ENCODE measurements at places on chromosomes 2 and 18.

GRCh38 chr18:67266246-67267237 is 250.0 kb downstream of the DSEL start:
- DNase-seq = peak; percentile 28

GRCh38 chr2:179129574-179130238 is 79.8 kb upstream of the CCDC141 start:
- DNase-seq = no peak

- DNase-seq = no peak
Measured at GRCh38 chr2:109624339-109624738, 10.2 kb downstream of the SOWAHC start.

DNA sequence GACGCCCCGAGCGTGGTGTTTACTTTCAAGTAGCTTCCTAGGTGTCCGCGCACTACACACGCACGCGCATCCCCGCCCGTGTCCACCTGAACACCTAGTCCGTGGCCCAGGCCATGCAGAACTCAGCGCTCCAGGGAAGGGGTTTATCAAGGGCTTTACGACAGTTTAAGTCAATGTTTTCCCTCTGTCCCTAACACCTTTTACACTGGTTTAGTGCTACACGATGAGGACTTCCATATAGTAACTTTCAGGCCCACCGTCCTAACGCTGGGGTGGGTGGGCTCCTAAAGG is 1.4 kb upstream of the BCL2 start:
- no peak for DNase-seq

DNA sequence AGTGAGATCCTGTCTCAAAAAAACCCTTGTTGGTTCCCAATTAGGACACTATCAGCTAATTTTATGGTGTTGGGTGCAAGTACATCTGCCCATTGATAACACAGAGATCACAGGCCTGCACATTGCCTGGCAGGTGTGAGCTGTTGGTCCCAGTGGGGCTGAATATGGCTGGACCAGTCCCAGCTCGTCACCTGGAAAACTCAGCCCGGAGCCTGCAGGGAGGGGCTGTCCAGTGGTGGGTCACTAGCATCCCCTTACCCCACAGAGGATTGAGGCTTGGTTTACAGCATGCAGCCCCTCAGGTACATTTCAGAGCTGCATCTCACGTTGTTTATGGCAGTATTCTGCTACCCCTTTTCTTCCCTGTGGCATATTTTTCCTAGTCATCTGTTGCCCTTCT is 40.8 kb upstream of the CHMP1B start:
- no peak for DNase-seq

GRCh38 chr2:75464348-75464946 is 96.3 kb downstream of the EVA1A start:
- DNase-seq = no peak

DNA sequence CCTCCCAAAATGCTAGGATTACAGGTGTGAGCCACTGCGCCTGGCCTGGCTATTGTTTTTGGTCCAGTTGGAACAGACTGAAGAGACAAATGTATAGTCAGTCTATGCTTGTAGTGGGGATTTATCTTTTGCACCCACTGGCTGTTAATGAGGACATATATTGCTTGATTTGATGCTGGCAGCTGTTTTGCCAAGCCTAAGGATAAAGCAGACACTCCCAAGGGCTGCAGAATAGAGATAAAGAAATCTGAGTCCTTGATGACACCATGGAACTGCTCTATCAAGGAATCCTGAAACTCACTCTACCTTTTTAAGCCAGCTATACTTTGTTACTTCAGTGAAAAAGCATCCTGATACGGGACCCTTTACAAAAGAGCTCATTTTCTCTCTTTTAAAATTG is 43.1 kb upstream of the ENOSF1 start:
- no peak for DNase-seq

DNA sequence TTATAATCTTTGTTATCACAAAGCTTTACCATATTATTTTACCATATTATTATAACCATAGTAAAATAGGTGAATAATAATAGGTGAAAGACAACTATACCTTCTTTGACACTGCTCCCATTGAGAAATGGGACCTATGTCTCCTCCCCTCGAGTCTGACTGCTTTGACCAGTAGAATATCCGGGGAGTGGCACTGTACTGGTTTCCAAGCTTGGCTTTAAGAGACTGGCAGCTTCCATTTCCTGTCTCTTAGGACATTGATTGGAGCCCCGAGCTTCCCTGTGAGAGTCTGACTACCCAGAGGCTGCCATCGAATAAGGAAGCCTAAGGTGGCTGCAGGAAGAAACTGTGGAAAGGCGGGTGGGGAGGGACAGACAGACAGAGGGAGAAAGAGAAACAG is 40.1 kb upstream of the PLEKHM3 start:
- DNase-seq = no peak

- no peak for DNase-seq
Measured at GRCh38 chr18:63247926-63248325, 71.6 kb downstream of the BCL2 start.

DNA sequence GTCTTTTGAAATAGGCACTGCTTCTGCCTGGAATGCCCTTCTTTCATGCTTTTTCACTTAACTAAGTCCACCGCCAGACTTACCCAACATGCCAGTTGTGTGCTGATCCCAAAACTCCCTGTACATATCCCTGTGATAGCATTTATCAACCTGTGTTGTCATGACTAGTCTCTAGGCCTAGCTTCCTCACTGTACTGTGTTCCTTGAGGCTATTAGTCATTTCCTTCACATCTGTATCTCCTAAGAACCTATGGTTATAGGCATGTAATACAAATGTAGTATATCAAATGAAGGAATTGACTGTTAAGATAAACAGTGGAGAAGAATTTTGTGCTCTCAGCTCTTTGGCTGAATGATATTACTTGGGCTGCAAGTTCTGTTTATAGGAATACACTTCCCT is 184.3 kb downstream of the CYRIA start:
- DNase-seq = no peak

GRCh38 chr18:3777122-3777521 is 327.1 kb downstream of the TGIF1 start:
- no peak for DNase-seq

GRCh38 chr2:204495381-204495780 is 49.9 kb upstream of the PARD3B start:
- DNase-seq = no peak

- peak; percentile 18 for DNase-seq
Measured at GRCh38 chr18:5879479-5879882, 15.8 kb downstream of the TMEM200C start.

DNA sequence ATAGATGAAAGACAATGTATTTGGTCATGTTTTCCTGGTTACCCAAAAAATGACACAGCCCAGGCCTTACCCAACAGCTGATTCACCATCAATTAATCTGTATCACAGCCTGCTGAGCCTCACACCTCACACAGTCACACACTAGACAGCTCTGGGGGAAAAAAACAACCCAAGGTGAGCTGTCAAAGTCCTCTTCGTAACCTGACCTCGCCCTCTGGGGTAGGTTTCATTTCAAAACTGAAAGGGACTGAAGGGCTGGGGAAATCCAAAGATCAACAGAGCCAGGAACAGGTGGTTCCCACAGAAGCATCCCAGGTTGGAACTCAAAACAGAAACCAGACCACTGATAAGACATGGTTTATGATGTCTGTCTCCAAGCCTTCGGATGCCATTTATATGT is 18.2 kb upstream of the PCBP1 start:
- no peak for DNase-seq

DNA sequence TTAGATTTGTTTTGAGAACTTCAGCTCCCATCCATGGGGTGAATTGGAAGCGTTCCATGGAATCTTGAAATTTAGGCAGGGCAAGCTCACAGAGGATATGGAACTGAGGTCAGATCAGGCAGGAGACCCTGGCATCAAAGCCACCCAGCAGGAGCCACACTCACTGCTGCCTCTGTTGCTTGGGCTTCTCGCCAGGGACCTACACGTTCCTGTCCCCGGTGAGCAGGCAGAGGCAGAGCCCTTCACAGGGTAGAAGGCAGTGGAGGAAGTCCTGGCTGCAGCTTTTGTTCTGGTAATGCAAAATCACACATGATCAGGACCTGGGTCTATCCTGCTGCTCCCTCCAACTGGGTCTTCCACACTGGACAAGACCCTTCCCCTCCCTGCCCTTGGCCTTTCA is 42.1 kb downstream of the CAPN13 start:
- no peak for DNase-seq

DNA sequence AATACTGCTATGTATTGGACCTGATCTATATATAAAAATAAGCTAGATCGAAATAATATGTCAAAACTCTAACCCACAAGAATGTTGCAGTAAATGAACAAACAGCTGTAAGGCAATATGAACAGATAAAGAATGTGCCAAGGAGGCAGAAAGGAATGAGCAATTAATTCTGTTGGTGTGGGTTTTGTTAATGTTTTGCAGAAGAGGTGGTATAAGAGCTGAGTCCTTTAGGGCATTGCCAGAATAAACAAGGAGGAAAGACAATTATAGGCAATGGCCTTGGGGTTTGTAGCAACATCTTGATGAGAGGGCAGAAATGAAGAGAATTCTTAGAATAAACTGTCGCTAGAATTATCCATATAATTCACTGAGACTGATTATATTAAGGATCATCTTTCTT is 240.9 kb upstream of the GULP1 start:
- DNase-seq = peak; percentile 55

GRCh38 chr2:241020629-241021190 is 22.3 kb downstream of the SNED1 start:
- no peak for DNase-seq

- DNase-seq = no peak
Measured at GRCh38 chr18:63128237-63128974, 191.2 kb downstream of the BCL2 start.

DNA sequence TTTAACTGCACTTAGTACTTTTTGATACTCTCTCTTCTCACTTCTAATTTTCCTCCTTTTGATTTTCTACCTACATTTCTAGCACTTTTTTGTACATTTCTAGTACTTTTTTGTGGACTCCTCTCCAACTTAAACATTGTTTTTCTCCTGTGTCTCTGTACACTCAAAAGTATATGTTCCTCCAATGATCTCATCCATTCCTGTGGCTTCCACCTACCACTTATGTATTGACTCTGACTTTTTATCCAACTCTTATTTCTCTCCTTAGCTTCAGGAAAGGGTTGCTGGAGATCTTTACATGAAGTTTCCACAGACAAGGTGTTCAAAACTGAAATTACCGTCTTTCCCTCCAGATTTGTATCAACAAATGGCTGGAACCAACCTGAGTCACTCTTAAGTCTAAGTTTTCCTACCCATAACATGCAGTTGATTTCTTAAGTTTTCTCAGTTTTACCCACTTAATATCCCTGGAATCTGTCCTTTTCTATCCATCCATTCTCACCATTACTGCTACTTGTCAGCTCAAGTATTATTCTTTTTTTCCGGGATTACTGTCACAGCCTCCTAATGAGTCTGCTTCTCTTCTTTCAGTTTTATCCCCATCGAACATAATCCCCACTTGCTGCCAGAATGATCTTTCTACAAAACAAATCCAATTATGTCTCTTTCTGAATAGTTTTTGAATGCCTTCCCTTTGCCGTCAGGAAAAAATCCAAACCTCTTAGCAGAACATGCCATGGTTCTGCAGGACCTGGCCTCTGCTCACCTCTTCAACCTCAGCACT is 22.6 kb upstream of the PELI1 start:
- no peak for DNase-seq

GRCh38 chr2:218323526-218324472 is 31.5 kb upstream of the TMBIM1 start:
- no peak for DNase-seq

DNA sequence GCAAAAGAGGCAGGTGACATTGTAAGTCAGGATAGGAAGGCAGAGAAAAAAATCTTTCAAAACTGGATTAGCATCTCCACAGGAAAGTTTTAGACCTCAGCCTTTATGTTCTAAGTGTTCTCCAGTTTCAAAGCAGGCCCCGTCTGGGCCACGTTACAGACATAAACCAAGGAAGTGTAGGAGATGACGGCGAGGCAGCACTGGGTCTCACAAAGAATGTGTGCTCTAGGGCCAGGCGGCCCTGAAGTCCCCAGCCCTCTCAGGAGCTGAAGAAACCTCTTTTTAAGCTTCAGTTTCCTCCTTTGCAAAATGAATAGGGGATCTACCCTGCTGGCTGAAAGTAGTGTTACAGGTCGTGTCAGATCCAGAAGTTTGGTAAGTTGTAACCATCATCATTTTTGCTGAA is 81.7 kb downstream of the SPRED2 start:
- DNase-seq = no peak

- DNase-seq = peak; percentile 61
Measured at GRCh38 chr2:226911932-226912331, 76.1 kb downstream of the RHBDD1 start.

- DNase-seq = no peak
Measured at GRCh38 chr18:56289381-56289780, 349.0 kb downstream of the TXNL1 start.

DNA sequence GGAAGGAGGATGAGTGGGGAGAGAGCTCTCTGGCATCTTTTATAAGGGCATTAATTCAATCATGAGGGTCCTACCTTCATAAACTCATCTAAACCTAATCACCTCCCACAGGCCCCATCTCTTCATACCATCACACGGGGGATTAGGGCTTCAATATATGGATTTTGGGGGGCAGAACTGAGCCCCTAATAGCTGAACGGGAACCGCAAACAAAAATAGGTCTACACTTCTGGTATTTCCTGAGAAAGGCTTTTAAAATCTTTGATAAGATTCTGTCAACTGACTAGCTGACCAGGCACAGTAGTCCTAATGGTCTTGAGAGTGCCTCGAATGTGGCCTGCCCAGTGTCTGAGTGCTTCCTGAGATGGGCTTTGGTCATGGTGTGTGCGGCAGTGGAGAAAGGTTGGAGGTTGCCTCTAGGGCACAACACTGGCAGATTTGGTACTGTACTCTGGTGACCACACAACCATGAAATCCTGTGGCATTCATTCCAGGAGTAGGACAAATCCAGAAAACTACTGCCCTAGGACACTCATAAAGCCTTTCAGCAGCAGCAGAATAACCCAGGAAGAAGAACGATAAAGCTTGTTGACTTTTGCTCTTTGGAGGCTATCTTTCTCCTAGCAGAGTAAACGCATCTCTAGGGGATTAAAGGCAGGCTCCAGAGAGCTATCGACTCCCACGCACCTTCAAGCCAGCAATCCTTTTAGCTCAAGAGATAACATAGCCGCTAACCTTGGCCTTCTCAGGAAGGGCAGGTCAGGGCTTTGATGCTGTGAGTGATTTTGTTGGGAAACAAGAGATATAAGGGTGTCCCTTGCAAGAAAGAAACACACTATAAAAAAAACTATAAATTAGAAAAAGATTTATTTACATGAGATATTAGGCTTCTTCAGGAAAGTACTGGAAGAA is 12.3 kb upstream of the APOB start:
- no peak for DNase-seq

DNA sequence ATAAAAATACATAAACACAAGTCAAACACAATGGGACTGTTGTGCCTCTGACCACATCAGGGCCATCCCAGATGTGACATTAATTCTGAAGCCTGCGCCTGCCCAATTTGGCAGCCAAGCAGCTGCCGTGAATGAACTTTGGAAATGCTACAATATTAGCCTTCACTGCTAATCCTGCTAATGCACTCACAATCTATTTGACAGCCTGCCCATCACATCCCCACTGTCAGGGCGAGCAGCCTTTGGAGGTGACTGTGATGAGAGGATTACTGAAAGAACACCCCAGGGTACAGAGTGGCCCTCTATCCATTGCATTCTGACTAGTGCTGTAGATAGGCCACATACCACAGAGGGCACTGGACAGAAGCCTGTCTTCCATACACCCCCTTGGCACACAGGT is 21.6 kb downstream of the OSR1 start:
- no peak for DNase-seq

- DNase-seq = no peak
Measured at GRCh38 chr2:31238126-31238905, 4.4 kb downstream of the EHD3 start.

GRCh38 chr2:219772103-219772635 is 144.7 kb downstream of the SLC4A3 start:
- no peak for DNase-seq

All from AG09309 (cell line).